Sciatic nerve (tissue), 2 donors: ENCODE measurements at places on chromosomes 2 and 18. TPM values are rescaled to one million over a fixed set of nuclear protein-coding genes. Genes with fewer than 3 reads are reported as not detected.

DNA sequence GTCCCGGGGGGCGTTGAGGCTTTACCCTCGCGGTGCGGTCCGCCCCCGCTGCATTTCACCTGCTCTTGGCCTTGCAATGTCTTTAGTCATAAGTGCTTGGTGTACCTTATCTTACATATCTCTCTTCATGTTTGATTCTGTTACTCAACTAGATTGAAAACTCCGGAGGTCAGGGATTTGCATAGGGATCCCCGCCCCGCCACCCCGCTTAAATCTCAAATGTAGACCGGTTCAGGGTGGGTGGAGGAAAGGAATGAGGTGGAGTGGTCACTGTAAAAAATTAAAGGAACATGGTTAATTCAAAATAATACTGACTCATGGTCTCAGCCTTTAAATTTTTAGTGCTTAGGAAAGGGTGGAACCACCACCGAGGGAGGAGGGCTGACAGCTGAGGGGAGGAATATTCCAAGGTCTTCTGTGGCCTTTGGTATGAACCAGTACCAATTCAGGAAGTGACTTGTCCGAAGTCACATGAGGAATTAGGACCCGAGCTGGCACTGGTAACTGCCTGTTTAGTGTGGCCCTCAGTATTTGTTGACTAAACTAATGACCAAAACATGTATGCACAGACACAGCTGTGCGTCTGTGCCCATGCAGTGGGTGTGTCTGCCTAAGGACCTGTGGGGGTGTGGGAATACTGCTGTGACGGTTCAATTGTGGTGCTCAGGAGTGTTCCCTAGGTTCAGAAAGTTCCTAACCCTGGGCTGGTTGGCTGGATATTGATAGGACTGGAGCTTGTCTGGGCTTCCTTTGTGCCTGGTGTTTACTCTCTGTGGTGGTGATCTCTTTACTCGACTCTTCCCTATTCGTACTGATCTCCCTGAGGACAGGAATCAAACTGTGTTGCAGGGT is 1.0 kb downstream of the PLEKHB2 start:
- peak; percentile 65 for DNase-seq

GRCh38 chr18:34220081-34220815 is 4.5 kb downstream of the NOL4 start:
- no peak for DNase-seq

DNA sequence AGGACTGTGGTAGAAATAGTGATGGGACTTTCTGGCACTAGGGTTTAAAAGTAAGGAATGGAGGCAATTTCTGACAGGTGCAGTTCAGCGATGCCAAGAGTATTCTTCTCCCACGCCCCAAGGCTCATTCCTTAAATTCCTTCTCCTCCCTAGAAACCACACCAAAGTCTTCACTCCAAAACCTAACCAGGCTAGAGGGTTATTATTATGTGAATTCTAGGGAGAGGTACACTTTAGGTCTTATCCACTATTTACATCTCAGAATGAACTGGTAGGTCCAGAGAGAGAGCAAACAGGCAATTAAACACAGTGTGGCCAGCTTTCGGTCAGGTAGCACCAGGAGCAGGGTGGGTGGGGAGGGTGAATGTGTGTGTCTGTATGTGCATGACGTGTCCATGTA is 11.4 kb downstream of the IL1F10 start:
- DNase-seq = no peak

GRCh38 chr2:38666556-38666910 is 619 bp downstream of the GALM start:
- no peak for DNase-seq

DNA sequence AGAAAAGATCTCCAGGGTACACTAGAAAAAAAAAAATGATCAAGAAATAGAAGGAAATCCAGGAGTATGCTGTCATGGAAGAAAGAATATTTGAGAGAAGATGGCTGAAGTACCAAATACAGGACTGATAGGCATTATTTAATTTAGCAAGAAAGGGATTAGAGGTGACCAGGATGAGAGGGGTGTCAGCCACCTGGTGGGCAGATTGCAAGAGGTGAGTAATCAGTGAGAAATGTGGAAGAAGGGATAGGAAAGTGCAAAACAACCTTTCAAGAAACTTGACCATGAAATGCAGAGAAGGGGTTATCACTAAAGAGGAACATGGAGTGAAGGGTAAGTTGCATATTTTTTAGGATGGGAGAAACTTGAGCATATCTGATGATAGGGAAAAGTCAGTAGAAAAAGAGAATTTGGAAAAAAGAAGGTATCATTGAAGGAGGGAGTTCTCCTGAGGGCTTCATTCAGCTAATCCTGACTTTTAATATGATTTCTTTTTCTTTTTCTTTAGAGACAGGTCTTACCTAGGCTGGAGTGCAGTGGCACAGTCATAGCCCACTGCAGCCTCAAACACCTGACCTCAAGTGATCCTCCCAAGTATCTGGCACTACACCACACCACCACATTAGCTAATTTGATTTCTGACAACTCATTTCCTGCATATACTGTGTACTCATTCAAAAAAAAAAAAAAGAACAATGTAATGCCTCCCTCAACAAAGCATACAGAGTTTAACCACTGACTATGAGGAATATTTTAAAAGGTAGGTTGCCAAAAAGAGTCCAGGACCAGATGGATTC is 101.3 kb downstream of the LRP2 start:
- no peak for DNase-seq

DNA sequence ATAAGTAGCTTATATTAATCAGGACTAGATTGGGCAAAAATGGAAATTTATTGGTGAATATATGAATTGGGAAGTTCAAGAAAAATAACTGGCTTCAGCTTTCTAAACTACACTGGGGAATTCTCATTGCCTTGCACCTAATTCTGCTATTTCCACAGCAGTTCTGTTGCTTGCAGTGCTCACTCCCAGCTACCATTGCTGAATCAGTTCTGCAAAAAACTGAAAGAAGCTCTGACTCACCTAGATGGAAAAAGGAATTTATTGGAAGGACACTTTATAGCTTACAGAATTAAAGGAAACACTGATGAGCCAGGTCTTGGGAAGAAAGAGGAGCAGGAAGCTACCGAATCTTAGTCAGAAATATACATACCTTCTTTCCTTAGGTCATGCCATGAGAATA is 60.3 kb upstream of the ACVR1 start:
- DNase-seq = no peak

DNA sequence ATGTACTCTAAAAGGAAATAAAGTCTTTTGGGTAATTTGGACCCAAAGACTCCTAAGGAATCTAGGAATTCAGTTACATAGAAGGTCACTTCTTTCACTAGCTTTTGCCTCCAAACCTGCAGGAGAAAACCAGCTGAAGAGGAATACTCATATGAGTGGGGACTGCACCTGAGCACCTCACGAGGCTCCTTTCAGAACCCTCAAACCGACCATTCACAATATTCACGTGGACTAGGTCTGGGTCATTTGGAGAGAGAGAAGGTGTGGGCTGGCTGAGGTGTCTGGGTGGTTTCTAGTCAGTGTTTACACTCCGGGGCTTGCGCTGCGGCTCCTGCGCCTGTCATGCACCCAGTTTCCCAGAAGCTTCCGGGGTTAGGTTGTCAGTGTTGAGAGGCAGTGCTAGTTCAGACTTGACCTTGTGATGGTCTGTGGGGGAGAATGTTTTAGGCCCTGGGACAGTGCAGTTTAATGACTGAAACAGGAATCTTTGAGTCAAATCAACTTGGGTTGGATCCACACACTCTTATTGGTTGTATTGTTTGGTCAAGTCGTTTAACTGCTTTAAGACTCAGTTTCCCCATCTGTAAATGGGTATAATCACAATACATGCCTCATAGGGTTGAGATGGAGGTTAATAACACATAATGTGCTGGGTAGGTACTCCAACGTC is 78.4 kb downstream of the LIMS1 start:
- no peak for DNase-seq

GRCh38 chr18:62329691-62330454 is 4.8 kb downstream of the TNFRSF11A start:
- no peak for DNase-seq

- no peak for DNase-seq
Observed at GRCh38 chr2:142347751-142348150, 216.9 kb upstream of the LRP1B start.

DNA sequence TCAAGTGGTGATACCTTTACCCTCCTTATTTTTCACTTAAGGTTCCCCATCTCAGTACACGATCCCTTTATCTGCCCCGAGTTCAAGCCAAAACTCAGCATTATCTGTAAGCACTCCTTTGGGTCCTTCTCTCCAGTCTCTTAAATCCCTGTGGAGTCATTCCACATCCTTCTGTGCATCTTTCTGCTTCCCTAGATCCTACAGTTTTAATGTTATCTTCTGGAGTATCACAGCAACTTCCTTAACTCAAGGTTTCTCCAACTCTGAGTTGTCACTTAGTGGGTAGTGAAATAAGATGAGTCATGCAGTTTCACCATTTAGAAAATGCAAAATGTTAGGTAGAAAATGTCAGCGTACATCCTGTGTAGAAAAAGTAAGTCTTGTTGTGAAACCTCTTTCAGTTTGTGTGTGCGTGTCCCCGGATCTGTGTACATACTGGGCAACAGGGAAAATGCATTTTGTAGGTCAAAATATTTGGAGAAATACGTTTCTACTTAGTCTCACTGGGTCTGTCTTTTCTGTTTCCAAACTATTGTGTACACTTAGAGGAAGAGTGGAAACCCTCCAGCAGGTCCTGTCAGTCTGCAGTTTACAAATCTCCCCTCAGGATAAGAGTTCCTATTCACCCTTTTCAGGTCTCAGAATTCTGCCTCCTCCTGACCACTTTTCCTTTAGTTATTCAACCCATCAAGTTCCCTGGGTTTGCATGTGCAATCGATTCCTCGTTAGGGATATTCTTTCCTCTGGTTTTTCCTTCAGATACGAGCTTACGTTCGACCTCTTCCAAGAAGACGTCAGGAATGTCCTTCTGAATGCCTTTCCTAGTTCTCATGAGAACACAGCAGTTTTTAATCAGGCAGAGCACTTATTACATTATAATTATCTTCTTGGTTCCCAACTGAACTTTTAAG is 154.8 kb downstream of the TGIF1 start:
- no peak for DNase-seq

DNA sequence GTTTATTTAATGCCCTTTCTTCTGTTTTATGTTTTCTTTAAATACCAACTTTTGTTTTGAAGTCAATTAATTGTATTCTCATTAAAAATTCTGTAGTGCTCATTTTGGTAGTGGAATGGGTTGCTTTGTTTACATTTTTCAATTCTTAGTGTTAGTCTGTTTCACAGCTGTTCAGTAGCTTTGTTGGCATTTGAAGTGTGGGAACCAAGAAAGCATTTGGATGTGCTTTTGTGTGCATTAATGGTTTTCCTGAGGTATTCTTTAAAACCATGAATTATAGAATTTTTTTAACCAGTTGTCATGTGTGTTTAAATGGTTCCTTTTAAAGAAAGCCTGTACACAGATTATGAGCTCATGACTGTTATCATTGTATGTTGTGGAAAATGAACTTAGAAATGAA is 19.7 kb downstream of the MIB1 start:
- DNase-seq = no peak

DNA sequence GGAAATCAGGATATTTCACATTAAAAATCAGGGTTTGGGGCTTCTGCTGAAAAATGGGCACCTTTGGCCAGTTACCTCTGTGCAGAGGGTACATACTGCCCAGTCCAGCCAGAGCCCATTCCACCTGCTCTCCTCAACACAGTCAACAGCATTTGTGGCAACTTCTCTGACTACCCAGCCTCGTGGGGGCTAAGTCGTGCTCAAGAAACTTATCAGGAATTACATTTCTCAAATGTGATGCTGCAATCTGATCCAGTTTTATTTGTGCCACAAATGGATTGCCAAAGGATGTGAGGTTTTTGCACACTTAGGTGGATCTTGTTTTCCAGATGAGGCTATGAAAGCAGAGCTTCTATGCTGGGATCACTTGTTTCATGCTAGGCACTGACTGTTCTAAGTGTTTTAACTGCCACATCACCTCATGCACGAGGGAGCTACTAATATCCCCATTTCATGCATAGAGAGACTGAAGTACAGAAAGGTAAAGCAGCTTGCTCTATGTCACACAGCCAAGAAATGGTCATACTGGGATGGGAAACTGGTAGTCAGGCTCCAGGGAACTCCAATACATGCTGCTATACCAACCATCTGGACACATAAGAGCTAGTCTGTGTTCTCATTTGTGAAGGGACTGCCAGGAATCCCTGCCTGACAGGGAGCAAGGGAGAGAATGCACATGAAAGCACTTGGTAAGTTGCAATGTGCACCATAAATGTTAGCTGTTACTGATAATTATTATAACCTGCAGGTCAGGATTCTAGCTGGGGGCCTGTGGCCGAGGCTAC is 89.0 kb upstream of the HK2 start:
- DNase-seq = no peak

- no peak for DNase-seq
Observed at GRCh38 chr2:137700681-137701080, 263.6 kb upstream of the HNMT start.

GRCh38 chr2:145268931-145269330 is 749.0 kb upstream of the ZEB2 start:
- DNase-seq = no peak

- no peak for DNase-seq
Observed at GRCh38 chr18:57326718-57327323, 25.5 kb upstream of the ST8SIA3 start.

DNA sequence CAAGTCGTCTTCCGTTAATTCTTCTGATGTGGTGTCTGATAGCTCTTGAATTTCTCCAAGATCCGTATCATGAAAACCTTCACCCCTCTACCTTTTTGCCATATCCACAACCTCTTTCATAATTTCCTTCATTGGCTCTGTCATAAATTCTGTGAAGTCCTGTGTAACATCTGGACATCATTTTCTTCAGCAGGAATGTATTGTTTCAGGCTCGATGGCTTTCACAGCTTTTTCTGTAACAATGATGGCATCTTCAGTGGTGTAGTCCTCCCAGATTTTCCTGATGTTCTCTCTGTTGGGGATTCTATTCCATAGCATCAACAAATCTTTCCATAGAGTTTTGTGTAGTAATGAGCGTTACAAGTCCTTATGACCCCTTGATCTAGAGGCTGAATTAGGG is 114.2 kb upstream of the EML6 start:
- no peak for DNase-seq

DNA sequence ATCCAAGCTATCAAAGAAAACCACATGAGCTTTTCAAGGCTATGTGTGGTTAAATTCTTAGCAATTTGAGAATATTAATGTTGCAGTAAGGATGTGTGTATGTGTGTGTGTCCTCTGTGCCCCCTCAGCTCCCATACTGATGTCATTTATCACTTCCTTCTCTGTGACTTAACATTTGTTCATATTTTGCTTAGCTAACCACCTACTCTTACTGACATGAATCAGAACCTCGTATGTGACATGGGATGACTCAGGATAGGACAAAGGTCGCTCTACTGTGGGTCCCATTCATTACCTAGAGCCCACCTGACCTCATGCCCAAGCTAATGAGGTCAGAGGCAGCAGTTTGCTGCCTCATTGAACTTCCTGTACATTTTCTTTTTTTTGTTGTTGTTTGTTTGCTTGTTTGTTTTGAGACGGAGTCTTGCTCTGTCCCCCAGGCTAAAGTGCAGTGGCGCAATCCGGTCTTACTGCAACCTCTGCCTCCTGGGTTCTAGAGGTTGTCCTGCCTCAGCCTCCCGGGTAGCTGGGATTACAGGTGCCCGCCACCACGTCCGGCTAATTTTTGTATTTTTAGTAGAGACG is 36.3 kb downstream of the MOGAT1 start:
- DNase-seq = no peak

The CROCC2 gene
- total RNA-seq = 0.18 TPM

The SP5 gene
- total RNA-seq = 2.4 TPM

The DSC1 gene
- not detected for total RNA-seq

The SAG gene
- total RNA-seq = not detected

The ZSCAN30 gene
- total RNA-seq = 28.4 TPM

The PDE11A gene
- total RNA-seq = 2.4 TPM

The UGT1A4 gene
- total RNA-seq = not detected

The DNAJC5G gene
- not detected for total RNA-seq

The POU3F3 gene
- not detected for total RNA-seq
